NCI-H526 (cell line): ENCODE measurements at places on chromosomes 7 and 10.
A peak's percentile ranks its signal among the peaks of the same experiment; 100 is the strongest.

GRCh38 chr10:131002031-131002861, 309.3 kb downstream of the TCERG1L start:
- DNase-seq, result peak; percentile 42

- DNase-seq, result no peak
Observed at GRCh38 chr10:5457741-5458140, 41.6 kb downstream of the CALML5 start.

DNA sequence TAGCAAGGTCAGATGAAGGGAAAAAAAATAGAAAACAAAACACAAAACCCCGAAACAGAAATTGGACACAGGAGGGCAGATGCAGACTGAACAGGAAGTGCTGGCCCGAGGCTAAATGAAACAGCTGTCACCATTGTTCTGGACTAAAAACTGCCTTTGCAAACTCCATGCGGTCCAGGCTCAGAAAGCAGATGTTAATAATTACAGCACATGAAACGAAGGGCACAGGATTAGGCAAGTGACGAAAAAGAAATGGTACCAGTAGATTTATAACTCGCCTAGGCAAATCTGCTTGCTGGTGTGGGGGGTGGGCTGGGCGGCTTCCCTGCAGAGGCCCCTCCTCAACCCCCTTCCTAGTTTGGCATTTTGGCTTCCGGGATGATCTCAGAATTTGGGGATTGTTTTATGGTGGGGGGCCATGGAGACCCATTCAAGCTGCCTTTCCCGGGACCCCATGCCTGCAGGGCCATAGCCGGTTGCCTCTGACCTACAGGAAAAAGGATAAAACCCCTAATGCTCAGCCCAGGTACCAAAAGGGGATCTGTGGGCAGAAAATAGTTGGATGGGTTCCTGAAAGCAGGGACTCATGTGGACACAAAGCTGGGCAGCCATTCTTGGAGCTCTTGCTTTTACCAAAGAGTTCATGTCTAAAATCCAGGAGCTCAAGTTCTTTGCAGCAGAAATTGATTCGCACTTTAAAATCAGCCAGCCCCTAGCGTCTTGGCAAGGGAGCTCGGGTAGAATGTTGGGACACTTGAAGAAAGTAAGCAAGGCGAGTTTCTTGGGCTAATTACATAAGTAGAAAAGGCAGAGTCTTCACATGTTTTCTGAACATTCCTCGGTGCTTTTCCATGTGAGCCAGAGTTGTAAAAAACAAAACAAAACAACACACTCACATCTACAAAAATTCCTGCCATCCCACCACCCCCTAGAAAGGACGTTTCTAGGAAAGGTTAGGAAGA, 39.0 kb upstream of the EMX2 start:
- peak; percentile 27 for DNase-seq

GRCh38 chr7:155398944-155399343, 59.0 kb upstream of the EN2 start:
- no peak for DNase-seq

DNA sequence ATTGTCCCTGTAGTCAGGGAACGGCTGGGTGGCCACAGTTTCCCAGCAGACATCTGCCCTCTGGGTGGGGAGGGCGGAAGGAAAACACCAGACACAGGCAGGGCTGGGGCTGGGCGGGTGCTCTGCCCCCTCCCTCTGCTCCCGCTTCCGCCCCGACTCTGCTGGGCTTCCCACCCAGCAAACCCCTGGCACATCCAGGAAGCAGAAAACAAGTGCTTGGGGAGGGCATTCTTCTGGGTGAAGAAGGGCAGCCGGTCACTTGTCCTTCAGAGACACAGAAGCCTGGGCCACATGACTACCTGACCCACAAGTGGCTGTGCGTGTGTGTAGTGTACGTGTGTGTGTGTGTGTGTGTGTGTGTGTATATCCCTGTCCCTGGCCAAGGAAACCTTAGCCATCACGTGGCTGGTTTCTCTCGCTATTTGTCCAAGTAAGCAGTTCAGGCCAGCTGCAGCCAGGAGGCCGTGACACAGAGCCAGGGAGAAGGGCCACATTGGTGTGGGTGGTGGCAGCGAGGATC, 77.9 kb downstream of the ZMIZ1 start:
- DNase-seq, result no peak

- no peak for DNase-seq
Observed at GRCh38 chr10:118570591-118570990, 24.9 kb downstream of the PRLHR start.

GRCh38 chr7:7681191-7681935, 37.0 kb downstream of the RPA3 start:
- DNase-seq, result peak; percentile 57

DNA sequence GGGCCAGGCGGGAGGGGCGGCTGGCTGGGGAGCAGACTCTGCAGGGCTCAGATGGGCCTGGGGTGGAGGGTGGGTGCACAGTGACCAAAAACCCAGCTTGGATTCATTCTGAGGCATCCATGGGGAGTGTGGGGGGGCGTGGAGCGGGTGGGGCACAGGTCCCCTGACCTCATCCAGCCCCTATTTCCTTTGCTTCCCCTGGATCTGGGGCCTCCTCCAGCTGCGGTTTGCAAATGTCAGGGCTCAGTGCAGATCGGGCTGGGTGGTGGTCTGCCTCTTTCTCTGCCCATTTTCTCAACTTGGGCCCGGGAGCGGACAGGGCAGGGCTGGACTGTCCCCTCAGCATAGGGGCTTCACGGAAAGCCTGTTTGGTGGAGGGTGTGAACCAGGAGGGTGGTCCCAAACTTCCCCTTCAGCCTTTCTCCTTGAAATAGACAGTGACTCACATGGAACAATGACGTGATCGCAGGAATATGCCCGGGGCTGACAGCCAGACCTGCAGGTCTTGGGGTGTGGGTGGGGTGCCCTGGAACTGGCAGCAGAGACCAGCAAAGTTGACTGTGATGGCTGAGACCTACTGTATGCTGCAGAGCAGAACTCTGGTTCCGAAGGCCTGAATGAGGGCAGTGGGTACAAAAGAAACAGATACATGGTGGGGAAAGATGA, 72.9 kb upstream of the PODXL start:
- DNase-seq, result no peak

- DNase-seq, result no peak
Observed at GRCh38 chr10:100114976-100115770, 33.5 kb upstream of the CPN1 start.

- no peak for DNase-seq
Observed at GRCh38 chr7:76357475-76358010, 1.2 kb downstream of the YWHAG start.
